ENCODE measurements at places on chromosomes 2 and 18.

GRCh38 chr2:195594248-195594647 is 62.8 kb upstream of the SLC39A10 start:
- no peak for DNase-seq

GRCh38 chr2:133045787-133046186 is 375.8 kb upstream of the LYPD1 start:
- DNase-seq = no peak

DNA sequence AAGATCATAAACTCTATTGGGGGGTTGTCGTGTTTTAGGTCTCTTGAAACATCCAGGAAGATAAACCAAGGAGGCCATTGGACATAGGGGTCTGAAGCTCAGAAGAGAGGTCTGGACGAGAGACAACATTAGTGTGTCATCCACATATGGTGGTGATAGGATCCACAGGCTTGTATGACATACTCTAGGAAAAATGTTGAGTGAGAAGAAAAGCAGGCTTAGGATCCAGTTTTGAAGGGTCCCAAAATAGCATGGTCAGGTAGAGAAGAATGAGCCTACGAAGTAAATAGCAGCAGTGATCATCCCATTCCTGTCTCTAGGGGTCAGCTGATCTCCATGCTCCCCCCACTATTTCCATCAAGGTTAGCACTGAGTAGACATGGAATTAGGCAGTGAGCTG is 166.8 kb downstream of the ANKRD30B start:
- no peak for DNase-seq

GRCh38 chr2:170824526-170825015 is 7.9 kb downstream of the GAD1 start:
- DNase-seq = no peak

- peak; percentile 50 for DNase-seq
Measured at GRCh38 chr2:36770542-36771287, 74.2 kb downstream of the VIT start.

DNA sequence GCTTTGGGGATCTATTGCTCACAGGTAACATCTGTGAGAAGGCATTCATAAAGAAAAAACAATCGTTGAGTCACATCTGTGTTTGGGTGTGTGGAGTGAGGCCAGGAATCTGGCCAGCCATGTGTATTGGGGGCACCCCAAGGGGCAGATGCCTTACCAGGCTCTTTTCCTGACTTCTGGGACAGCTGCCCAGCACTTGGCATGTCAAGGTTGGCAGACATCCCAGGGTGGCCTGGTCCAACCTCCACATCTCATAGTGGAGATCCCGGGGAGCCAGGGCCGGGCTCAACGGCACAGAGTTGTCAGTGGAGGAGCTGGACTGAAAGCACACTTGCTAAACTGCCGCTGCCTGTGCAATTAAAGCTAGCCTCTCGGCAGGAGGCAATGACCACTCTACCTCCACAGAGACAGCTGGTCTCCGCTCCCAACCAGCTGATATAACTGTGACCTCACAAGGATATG is 75.3 kb upstream of the MGAT4A start:
- DNase-seq = no peak

GRCh38 chr18:24227977-24228666 is 89.3 kb downstream of the CABYR start:
- DNase-seq = no peak

DNA sequence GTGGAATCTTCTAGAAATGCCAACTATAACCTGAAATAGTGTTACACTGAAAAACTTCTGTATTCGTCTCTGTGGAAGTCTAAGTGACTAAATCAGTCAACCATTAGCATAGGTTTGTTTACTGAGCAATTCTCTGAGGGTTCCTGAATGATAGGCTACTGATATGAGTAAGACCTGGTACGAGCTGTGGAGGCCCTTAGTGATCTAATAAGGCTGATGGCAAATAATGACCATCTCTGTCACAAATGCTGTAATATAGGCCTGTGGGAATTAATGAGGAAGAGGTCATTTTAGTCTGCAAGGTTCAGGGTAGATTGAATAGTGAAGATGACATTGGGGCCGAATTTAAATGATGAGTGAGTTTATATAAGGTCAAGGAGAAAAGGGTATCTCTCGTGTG is 82.5 kb downstream of the MGAT5 start:
- no peak for DNase-seq

GRCh38 chr2:151491496-151491895 is 81.8 kb downstream of the RIF1 start:
- no peak for DNase-seq

GRCh38 chr2:197145471-197146056 is 165.0 kb downstream of the ANKRD44 start:
- no peak for DNase-seq

GRCh38 chr2:168461178-168461941 is 5.3 kb downstream of the CERS6 start:
- no peak for DNase-seq

DNA sequence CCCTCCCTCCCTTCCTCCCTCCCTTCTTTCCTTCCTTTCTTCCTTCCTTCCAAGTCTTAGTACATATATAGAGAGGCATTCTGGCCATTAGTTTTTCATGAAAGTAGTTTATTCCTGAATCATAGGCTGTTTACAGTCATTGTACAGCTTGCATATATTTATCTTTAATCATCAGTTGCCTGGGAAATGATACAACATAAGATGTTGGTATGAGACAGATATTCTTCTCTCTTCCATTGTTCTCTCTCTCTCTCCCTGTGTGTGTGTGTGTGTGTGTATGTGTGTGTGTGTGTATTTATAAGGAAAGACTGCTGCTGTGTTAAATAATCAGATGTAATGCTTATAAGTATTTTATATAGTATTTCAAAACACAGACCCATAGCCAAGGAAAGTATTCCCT is 289.8 kb upstream of the UBE2E3 start:
- no peak for DNase-seq

DNA sequence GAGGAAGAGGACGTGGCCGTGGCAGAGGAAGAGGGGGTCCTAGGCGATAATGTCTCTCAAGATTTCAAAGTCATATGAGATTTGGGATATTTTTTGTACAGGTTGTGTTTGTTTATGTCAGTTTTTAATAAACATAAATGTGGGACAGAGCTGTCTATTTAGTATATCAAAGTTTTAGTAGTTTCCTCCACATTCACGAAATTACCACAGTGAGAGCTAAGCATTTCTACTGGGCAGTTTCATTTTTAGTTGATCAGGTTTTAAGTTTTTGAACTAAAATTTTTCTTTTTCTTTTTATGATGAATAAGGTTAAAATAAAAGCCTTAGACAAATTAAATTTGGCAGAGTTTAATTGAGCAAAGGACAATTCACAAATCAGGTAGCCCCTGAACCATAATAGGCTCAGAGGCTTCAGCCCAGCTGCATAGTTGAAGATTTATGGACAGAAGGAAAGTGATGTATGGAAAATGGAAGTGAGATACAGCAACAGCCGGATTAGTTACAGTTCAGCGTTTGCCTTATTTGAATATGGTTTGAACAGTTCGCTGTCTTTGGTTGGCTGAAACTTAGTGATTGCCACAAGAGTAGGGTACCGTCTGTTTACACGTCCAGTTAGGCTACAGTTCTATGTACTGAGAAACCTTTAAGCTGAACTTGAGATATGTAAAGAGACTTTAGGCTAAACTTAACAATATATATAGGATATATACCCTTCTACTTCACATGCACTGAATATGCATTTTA is 17.1 kb downstream of the SNRPD1 start:
- no peak for DNase-seq

- DNase-seq = peak; percentile 50
Measured at GRCh38 chr2:64454386-64455332, 697 bp downstream of the LGALSL start.

DNA sequence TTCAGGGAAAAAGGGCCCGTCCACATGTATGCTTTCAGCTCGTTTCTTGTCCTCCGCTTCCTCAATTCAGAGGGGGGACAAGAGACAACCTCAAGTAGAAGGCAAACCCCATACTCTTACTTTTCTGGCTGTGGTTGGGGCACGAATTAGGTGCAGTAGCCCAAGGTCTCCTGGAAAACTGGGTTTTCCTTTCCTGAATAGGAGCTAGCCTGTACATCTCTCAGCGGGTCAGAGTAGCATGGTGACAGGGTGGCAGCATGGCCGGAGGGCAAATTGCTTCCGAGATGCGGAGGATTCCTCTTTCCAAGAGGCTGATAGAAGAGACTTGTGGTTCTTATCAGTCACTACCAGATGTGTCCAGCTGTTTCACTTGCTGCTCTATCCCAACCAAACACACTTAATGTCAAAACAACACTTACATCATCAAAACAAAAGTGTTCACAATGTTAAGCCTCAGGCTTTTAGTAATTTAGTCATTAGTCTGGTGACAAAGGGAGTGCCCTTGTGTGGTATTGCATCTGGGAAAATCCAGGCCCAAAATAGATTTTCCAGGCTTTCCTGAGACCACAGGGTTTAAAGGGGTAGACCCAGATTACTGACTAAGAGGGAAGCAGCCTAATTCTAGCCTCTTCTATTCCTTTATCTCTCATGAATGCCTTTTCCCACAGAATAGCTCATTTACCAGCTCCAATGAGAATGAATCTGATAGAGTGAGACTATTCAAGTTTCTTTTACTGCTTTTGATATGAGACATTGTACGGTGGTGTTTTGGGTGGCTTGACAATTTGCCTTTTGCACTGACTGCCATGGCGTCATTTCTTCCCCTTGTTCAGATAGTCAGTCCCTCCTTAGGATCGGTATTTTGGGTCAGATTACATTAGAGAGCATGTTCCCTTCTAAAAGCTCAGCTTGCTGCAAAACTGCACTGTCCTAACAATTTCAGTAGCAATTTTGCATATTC is 162.0 kb downstream of the LTBP1 start:
- DNase-seq = no peak

GRCh38 chr18:47799376-47799775 is 131.1 kb downstream of the SMAD2 start:
- no peak for DNase-seq

- DNase-seq = peak; percentile 71
Measured at GRCh38 chr2:10043906-10044601, 704 bp downstream of the KLF11 start.

DNA sequence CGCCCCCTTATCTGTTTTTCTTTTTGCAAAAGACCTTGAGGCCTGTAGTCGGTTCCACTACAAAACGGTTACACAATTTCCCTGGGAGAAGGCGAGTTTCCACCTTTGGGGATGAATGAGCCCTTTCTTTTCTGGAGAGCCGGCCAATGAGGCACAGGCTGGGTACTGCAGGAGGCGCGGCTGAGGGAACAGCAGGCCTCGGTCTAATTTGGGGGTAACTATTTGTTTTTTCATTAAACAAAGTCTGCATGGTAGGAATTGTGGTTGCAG is 129.2 kb downstream of the MYCN start:
- DNase-seq = no peak

GRCh38 chr2:28231110-28231631 is 161.5 kb upstream of the FOSL2 start:
- DNase-seq = no peak

DNA sequence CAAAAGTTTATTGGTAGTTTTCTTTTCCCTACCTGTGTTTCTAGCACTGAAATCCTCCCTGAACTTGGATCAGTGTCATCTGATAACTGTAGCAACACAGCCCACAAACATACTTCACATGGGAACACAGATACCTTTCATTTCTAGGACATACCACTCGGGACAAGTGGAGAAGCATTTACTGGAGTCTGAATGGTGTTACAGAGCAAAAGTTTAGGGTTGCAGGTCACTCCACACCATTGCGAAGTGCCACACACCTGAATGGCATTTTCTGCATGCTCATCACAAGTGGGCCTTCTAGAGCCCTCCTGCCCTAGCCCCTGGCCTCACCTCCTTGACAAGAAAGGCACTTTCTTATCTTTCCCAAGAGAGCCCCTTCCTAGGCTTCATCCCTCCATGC is 184.8 kb upstream of the PKDCC start:
- DNase-seq = no peak

GRCh38 chr2:89850881-89851582 is 1159.6 kb downstream of the RPIA start:
- DNase-seq = no peak

- DNase-seq = no peak
Measured at GRCh38 chr2:129929321-129930290, 49.9 kb upstream of the RAB6C start.

DNA sequence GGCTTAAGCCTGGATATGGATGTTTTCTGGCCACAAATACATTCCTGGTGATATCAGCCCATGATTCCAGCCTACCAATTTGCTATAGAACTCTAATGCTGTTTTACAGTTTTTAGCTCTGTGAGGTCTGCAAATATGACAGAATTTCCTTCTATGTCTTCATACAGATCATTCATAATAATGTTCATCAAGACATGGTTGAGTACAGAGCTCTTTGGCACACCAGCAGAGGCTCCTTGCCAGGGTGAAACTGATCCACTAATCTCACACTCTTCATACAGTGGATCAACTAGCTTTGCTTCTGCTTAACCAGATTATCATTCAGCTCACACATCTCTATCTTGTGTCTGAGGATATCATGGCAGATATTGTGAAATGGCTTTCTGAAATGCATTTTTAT is 672.1 kb downstream of the STK39 start:
- no peak for DNase-seq

DNA sequence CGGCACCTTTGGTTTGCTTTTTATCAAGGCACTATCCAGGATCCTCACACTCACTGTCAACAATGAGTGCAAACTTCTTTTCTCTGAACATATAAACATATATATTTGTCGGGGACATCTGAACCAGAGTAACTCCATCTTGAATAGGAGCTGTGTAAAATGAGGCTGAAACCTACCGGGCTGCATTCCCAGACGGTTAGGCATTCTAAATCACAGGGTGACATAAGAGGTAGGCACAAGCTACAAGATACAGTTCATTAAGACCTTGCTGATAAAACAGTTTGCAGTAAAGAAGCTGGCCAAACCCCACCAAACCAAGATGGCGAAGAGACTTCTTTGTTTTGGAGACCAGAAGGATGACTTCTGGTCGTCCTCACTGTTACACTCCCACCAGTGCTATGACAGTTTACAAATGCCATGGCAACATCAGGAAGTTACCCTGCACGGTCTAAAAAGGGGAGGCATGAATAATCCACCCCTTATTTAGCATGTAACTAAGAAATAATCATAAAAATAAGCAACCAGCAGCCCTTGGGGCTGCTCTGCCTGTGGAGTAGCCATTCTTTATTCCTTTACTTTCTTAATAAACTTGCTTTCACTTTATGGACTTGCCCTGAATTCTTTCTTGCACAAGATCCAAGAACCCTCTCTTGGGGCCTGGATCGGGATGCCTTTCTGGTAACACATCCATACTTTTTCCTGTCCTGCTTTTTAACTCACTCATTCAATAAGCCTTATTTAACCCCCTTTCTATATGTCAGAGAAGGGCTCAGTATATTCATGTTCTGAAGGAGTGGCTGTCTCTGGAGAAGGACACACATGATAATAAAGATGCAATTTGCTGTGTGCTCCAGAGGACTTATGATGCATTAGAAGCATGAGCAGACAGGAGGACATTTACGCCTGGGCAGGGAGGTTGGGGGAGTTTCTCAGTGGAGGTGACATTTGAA is 65.4 kb downstream of the TACR1 start:
- no peak for DNase-seq

GRCh38 chr2:138094031-138094430 is 129.8 kb downstream of the HNMT start:
- DNase-seq = no peak

GRCh38 chr2:213002383-213002782 is 149.0 kb downstream of the IKZF2 start:
- DNase-seq = no peak

GRCh38 chr2:239599299-239599698 is 198.5 kb upstream of the HDAC4 start:
- no peak for DNase-seq
